IPS DF 6.9 (cell line): ENCODE measurements at places on chromosomes 11 and 22.
A peak's percentile ranks its signal among the peaks of the same experiment; 100 is the strongest.

GRCh38 chr11:91837411-91838330, 386.9 kb upstream of the FAT3 start:
- no peak for DNase-seq
- H3K4me1 ChIP-seq, result no peaks in the 10 kb centered on the region
- no peaks in the 10 kb centered on the region for H3K27me3 ChIP-seq

GRCh38 chr22:19565382-19566278, 41.4 kb upstream of the CLDN5 start:
- no peak for DNase-seq
- H3K4me1 ChIP-seq, result no peaks in the 10 kb centered on the region
- H3K27ac ChIP-seq, result no peak overlapping the region
- no peak overlapping the region for H3K4me3 ChIP-seq

GRCh38 chr11:130020323-130020722, 17.7 kb upstream of the PRDM10 start:
- no peak overlapping the region for H3K27ac ChIP-seq
- H3K4me3 ChIP-seq, result no peak overlapping the region
- H3K36me3 ChIP-seq, result no peaks in the 10 kb centered on the region
- DNase-seq, result no peak
- no peaks in the 10 kb centered on the region for H3K4me1 ChIP-seq

GRCh38 chr22:29224121-29224858, 18.6 kb downstream of the EMID1 start:
- no peak overlapping the region for H3K4me3 ChIP-seq
- no peaks in the 10 kb centered on the region for H3K27me3 ChIP-seq
- no peak for DNase-seq
- H3K27ac ChIP-seq, result no peak overlapping the region
- H3K4me1 ChIP-seq, result peaks cover 2% of the 10 kb centered on the region

DNA sequence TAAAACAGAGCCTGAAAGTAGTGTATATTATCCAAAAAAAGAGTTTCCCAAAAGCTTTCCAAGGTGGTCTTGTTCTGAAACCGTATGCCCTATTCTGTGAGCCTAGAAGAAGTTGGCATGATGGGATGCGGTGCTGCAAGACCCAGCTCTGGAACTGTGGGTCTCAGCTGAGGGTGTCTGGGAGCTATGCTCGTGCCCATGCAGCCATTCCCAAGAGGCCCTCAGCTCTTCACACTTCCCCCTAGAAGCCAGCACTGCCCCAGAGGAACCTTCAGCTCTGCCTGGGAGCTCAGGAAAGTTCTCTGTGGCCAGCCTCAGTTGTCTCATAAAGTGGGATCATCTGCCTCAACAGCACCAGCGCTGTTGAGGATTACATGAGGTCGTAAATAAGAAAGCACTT, 6.4 kb upstream of the SYT12 start:
- no peaks in the 10 kb centered on the region for H3K27me3 ChIP-seq
- DNase-seq, result no peak
- H3K4me1 ChIP-seq, result no peaks in the 10 kb centered on the region
- no peak overlapping the region for H3K27ac ChIP-seq
- no peaks in the 10 kb centered on the region; the same call in 1 of the 2 replicates for H3K36me3 ChIP-seq

DNA sequence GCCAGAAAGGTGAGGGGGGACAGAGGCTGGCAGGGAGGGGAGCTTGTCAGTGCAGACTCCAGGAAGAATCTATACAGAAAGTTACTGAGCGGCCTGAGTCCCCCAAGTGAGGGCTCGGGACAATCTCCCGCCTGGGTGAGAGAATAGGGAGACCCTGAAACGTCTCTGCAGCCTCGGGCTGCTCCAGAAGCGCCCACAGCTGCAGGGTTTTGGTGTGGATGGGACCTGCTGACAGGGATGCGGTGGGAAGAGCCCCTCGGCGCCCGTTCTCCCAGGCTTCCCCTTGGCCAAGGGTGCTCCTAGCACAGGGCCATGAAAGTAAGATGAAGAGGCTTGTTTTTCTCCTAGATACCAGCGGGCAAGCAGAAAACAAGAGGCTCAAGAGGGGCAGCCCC, 743 bp upstream of the RCE1 start:
- peak overlapping the region; percentile 99; the same call in 1 of the 2 replicates for H3K4me3 ChIP-seq
- no peaks in the 10 kb centered on the region for H3K27me3 ChIP-seq
- H3K4me1 ChIP-seq, result peaks cover 5% of the 10 kb centered on the region; the same call in 1 of the 2 replicates

GRCh38 chr11:36015799-36016198, 71.9 kb downstream of the LDLRAD3 start:
- no peak overlapping the region for H3K27ac ChIP-seq
- H3K4me1 ChIP-seq, result no peaks in the 10 kb centered on the region
- H3K4me3 ChIP-seq, result no peak overlapping the region
- no peaks in the 10 kb centered on the region for H3K36me3 ChIP-seq

- no peak overlapping the region for H3K27ac ChIP-seq
- no peaks in the 10 kb centered on the region for H3K36me3 ChIP-seq
- peaks cover 2% of the 10 kb centered on the region; the same call in 1 of the 2 replicates for H3K4me1 ChIP-seq
- no peak overlapping the region for H3K4me3 ChIP-seq
- no peak for DNase-seq
Measured at GRCh38 chr11:59158206-59159068, 13.5 kb upstream of the DTX4 start.

DNA sequence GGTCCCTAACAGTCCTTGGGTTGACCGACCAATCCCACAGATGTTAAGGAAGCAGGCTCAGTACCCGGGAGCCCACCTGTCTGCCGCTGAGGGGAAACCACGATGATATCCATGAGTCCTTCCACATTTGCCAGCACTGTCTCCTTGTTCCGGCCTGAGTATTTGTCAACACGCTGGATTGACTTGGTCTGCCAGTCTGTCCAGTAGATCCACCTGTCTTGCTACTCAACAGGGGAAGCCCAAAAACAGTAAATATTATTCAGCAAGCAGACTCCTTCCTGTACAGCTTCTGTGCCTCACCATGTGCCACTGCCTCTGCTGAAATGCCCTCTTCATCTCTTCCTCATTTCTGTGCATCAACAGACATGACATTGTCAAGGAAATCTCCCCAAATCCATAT, 22.8 kb upstream of the CKAP5 start:
- no peak overlapping the region for H3K27ac ChIP-seq
- no peaks in the 10 kb centered on the region for H3K4me1 ChIP-seq
- DNase-seq, result no peak

- no peaks in the 10 kb centered on the region for H3K4me1 ChIP-seq
- no peak overlapping the region for H3K27ac ChIP-seq
- H3K27me3 ChIP-seq, result no peaks in the 10 kb centered on the region
Measured at GRCh38 chr11:21511835-21512440, 680.9 kb upstream of the ANO5 start.

- H3K27me3 ChIP-seq, result no peaks in the 10 kb centered on the region
- H3K4me3 ChIP-seq, result no peak overlapping the region
- no peaks in the 10 kb centered on the region for H3K4me1 ChIP-seq
- no peak overlapping the region for H3K27ac ChIP-seq
- no peak for DNase-seq
- H3K36me3 ChIP-seq, result no peaks in the 10 kb centered on the region
Measured at GRCh38 chr22:40746428-40747220, 67.3 kb downstream of the MCHR1 start.

GRCh38 chr11:75150879-75151278, at the start of gene SLCO2B1:
TSS of gene SLCO2B1 (plus strand) at chr11:75151107. CDS start at chr11:75151382, 275 bp downstream.
- H3K27me3 ChIP-seq, result no peaks in the 10 kb centered on the region
- H3K27ac ChIP-seq, result no peak within 1 kb of the TSS
- H3K4me3 ChIP-seq, result no peak within 1 kb of the TSS
- no peak for DNase-seq
- no peaks in the 10 kb centered on the region for H3K36me3 ChIP-seq

- H3K4me3 ChIP-seq, result no peak overlapping the region
- no peaks in the 10 kb centered on the region for H3K4me1 ChIP-seq
- no peaks in the 10 kb centered on the region for H3K36me3 ChIP-seq
- no peak overlapping the region for H3K27ac ChIP-seq
- no peak for DNase-seq
- H3K27me3 ChIP-seq, result no peaks in the 10 kb centered on the region
Measured at GRCh38 chr11:113778111-113778910, 1.3 kb upstream of the CLDN25 start.

DNA sequence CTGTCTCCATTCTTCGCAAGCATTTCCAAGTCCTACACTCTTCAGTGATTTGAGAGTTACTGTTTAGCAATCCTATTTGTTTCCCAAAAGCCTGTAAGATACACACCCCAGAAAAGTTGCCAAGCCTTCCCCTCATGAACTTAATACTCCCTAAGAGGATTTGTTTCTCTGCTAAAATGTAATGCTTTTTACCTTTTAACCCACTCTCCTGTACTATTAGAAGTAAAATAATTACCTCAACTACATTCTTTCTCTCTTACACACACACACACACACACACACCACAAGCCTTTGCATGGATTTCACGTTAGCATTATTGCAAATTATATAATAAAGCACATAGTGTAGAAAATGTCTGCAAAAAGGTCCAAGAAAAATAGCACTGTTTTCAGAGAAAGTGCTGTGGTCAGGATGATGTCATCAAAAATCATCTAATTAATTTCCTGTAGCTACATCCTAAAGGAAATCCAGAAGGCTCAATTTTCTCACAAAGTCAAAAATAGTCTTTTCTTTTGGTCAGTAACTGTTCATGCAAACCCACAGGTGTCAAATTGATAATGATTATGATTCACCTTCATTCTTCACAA, 364.1 kb upstream of the PITPNB start:
- no peak for DNase-seq
- no peaks in the 10 kb centered on the region for H3K4me1 ChIP-seq
- no peaks in the 10 kb centered on the region for H3K27me3 ChIP-seq
- H3K27ac ChIP-seq, result no peak overlapping the region

DNA sequence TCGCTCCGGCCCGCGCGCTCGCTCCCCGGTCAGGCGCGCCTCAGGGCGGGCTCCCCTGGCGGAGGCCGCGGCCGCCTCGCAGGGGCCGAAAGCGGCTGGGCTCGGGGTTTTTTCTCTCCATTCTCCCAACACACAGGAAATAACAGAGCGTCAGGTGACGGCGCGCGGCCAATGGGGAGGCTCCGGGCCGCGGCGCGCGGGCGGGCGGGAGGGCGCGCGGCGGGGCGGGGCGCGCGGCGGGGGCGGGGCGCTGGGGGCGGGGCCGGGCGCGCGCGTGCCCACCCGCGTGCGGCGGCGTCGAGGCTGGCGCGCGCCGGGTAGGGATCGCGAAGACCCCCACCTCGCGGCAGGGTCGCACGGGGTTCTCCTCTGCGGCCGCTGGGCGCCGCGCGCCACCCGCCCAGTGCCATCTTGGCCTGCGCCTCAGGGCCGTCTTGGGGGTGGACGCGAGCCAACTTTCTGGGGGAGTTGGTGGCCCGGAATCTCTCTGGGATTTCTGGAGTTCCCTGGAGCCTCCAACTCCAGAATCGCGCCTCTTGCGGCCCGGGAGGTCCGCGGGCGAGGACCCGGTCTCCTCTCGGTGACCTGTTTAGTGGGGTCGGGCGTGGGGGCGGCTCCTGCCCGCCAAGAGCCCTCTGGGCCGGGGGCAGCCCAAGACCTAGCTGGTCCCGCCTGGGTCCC, at the start of gene TCF20:
Gene TCF20, minus strand, starts transcription at position 144 of the 681 bp plus-strand sequence. CDS start 55,348 bp downstream, outside the sequence.
- peaks cover 5% of the 10 kb centered on the region; the same call in 1 of the 2 replicates for H3K4me1 ChIP-seq
- no peak within 1 kb of the TSS for H3K27ac ChIP-seq
- H3K36me3 ChIP-seq, result no peaks in the 10 kb centered on the region
- DNase-seq, result no peak

GRCh38 chr11:124762105-124762623, at the start of gene ESAM:
TSS of gene ESAM (minus strand) at chr11:124762290. CDS start at chr11:124762154, 136 bp downstream.
- peaks cover 9% of the 10 kb centered on the region for H3K4me1 ChIP-seq
- H3K4me3 ChIP-seq, result peak within 1 kb of the TSS; percentile 33; the same call in 1 of the 2 replicates
- no peak for DNase-seq
- peaks cover 48% of the 10 kb centered on the region for H3K27me3 ChIP-seq
- H3K27ac ChIP-seq, result no peak within 1 kb of the TSS

DNA sequence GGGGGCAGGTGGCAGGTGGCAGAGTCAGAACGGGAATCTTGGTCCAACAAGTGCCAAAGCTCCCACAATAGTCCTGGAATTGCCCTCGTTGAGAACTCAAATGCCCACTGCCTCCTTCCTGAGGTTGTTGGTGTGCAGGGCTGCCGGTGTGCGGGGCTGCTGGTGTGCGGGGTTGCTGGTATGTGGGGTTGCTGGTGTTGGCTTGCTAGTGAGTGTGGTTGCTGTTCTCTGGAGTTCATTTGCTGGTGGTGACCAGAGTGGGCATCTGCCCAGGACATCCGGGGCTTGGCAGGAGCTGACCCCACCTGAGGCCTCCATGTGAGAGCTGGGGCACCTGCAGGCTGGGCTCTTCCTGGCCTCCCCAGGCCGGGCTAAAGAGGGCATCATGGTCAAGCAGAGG, 14.0 kb upstream of the MPPED1 start:
- no peaks in the 10 kb centered on the region for H3K27me3 ChIP-seq
- no peaks in the 10 kb centered on the region for H3K36me3 ChIP-seq
- no peak for DNase-seq
- H3K27ac ChIP-seq, result no peak overlapping the region
- H3K4me1 ChIP-seq, result no peaks in the 10 kb centered on the region

DNA sequence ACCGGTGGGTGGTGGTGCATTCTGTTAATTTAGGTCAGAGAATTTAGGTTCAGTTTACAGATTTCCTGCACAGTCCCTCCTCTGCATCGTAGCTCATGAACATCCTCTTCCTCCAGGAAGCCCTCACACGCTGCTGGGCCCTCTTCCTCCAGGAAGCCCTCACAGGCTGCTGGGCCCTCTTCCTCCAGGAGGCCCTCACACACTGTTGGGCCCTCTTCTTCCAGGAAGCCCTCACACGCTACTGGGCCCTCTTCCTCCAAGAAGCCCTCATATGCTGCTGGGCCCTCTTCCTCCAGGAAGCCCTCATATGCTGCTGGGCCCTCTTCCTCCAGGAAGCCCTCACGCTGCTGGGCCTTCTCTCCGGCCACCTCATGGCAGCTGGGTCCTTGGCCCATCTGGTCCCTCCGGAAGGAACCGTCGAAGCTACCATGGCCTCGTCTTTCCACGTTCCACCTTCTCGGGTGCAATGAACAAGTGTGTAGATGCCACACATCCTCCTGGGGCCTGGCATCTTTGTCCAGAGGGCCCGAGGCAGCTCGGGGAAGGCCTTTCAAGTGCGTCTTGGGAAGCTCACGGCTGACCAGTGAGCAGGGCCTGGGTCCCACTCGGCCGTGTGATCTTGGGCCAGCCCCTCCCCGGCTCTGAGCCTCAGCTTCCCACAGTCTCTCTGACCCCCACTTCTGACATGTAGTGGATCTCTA, 58.9 kb upstream of the PPARA start:
- no peaks in the 10 kb centered on the region for H3K4me1 ChIP-seq
- H3K36me3 ChIP-seq, result 0 out of 2 replicates have a peak, but pooled peaks cover 2% of the 10 kb centered on the region
- H3K27ac ChIP-seq, result no peak overlapping the region
- no peak overlapping the region for H3K4me3 ChIP-seq
- no peaks in the 10 kb centered on the region for H3K27me3 ChIP-seq

DNA sequence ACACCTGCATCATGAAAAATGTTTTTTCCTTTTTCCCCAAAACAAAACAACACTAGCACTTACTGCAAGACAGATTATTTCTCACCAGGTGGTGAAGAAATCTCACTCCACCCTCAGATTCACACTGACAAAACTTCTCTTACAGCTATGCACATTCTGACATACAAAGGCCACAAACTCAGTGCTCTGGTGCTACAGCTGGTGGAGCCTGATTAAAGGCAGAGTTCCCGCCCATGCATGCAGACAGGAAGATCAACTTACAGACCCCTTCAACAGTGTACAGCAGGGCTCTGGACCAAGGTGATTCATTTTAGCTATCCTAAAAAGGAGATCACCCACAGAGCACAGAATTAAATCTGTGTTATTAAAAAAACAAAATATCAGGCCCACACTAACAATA, 112.6 kb downstream of the CADM1 start:
- H3K27me3 ChIP-seq, result peaks cover 40% of the 10 kb centered on the region
- H3K4me1 ChIP-seq, result no peaks in the 10 kb centered on the region
- H3K36me3 ChIP-seq, result no peaks in the 10 kb centered on the region
- no peak for DNase-seq
- H3K27ac ChIP-seq, result no peak overlapping the region
